Glomerular endothelial cell (primary cell): ENCODE measurements at places on chromosomes 4 and X. TPM values are rescaled to one million over a fixed set of nuclear protein-coding genes. Genes with fewer than 3 reads are reported as not detected.
A peak's percentile ranks its signal among the peaks of the same experiment; 100 is the strongest.

- DNase-seq = peak; percentile 60
Measured at GRCh38 chr4:107130157-107130556, 94.0 kb upstream of the DKK2 start.

- DNase-seq = no peak
Measured at GRCh38 chr4:143616771-143617170, 83.7 kb downstream of the FREM3 start.

DNA sequence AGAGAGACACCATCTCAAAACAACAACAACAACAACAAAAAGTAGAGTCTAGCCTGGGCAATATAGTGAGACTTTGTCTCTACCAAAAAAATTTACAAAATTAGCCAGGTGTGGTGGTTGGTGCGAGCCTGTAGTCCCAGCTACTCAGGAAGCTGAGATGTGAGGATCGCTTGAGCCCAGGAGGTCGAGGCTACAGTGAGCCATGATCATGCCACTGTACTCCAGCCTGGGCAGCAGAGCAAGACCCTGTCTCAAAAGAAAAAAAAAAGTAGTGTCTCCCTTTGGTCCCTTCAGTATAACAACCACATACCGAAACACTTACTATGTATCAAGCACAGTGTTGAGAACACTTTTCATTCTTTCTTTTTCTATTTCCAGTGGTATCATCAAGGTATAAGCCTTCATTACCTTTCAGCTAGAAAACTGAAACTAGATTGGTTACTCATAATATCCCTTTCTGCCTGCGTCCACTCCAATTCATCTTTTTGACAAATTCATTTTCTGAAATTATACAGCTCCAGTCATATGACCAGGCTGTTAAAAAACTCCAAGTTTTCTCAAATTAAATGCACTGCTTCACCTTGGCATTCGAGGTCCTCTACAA, 54.1 kb downstream of the RPS6KA3 start:
- no peak for DNase-seq

DNA sequence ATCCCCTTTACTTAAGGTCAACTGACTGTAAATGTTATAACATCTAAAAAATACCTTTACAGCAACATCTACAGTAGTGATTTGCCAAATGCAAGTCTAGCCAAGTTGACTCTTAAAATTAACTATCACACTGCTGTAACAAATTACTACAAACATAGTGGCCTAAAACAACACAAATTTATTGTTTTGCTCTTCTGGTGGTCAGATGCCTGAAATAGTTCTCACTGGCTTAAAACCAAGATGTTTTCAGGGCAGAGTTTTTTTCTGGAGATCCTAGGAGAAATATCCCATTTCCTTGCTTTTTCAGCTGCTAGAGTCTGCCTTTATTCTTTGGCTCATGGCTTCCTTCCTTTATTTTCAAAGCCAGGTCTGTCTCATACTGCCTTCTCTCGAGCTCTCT, 120.5 kb downstream of the ADGRL3 start:
- no peak for DNase-seq

Gene TNMD
- not detected in 2 replicates for total RNA-seq

Gene POU3F4
- not detected in 2 replicates for total RNA-seq
